ENCODE measurements at places on chromosomes 3 and 15.

DNA sequence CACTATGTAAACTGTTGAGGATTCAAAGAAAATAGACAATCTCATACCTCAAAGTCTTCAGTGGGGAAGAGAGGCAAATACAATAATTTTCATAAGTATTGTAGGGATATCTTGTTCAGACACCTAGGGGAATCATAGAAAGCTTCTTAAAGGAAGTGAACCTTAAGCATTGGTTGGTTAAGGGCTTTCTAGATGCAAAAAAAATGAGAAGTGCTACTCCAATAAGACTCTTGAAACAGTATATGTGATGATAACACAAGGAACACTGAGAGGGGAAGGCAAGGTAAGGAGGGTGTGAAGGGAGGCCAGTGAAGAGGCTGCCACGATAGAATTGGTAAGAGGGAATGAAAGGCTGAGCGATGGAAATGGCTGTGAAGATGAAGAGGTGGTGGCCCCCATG is 104.1 kb downstream of the TPRG1 start:
- no peak for DNase-seq

- peak; percentile 79 for DNase-seq
Measured at GRCh38 chr15:64046421-64047153, at the start of gene DAPK2. Gene DAPK2, minus strand, starts transcription at chr15:64046485. Its CDS starts 6,224 bp downstream, at chr15:64040261.

DNA sequence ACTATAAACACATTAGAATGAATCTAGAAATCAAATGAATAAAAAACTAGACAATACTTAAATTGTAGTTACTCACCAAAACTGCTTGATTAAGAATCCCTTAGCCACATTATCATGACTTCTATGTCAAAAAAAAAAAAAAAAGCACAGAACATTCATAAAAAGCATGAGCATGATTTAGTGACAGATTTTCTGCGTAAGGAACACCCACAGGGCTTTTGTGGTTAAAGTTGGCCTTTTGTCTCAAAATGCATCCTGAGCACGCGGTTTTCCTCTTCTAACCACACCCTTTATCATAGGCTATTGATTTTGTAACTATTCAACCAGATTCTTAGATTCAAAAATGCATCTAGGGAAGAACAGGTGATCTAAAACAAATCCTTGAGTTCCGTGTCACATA is 334.0 kb upstream of the NR2F2 start:
- DNase-seq, result no peak

GRCh38 chr3:78647726-78648125 is 1120.1 kb downstream of the ROBO1 start:
- DNase-seq, result no peak

- DNase-seq, result no peak
Measured at GRCh38 chr15:78052001-78052401, 25.5 kb downstream of the TBC1D2B start.

- no peak for DNase-seq
Measured at GRCh38 chr15:67833710-67834511, 5.9 kb downstream of the RNU6-1 start.

DNA sequence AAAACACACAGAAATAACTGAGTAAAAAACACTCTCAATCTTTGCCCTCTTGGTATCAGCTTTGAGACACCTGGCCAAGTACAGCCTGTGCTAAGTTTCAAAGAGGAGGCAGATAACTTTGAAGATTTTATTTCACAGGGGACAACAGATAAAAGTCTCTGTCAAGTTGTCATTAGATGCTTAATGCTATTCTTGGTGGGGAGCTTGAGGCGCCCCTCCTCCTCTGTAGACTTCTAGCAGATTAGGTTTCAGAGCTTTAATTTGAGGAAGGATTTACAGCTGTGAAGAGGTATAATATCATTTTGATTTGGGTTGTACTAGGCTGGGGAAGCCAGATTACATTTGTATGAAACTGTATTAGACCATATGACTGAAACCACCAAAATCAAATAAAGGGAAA is 620.3 kb downstream of the FHIT start:
- DNase-seq, result no peak

DNA sequence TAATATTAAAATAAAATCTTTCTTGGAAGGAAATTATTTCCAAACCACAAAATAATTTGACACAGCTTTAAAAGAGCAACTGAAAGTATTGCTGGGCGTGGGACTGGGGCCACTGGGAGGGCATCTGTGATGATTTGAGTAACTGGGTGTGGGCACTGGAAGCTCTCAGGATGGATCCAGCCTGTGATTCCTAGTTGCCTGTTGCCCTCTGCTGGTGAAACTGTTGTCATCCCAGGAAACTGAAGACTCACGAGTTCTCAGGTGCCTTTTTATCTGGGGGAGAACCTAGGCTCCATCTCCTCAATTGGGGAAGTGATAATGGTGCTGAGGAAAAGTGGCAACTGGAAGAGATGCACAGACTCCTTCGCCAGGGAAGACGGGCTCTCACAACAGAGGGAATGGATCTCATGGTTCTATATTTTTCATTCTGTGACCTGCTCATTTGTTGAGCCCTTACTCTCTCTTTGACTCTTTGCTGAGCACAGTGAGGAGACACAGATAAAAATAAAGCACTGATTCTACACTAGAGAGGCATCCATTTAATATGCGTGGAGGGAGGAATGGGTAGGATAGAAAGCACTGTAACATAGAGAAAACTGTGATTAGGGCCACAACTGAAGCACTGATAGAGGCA is 61.6 kb downstream of the TPRG1 start:
- peak; percentile 15 for DNase-seq

GRCh38 chr3:5057272-5057671 is 64.8 kb upstream of the ARL8B start:
- DNase-seq, result no peak

Measured in putamen (tissue), 1 donor.